Activated T-helper 1 cell treated with anti-CD3 and anti-CD28 coated beads, Interleukin-2, amount 50 U/mL, for 16 hours (primary cell): ENCODE measurements at places on chromosomes 5 and 9.

DNA sequence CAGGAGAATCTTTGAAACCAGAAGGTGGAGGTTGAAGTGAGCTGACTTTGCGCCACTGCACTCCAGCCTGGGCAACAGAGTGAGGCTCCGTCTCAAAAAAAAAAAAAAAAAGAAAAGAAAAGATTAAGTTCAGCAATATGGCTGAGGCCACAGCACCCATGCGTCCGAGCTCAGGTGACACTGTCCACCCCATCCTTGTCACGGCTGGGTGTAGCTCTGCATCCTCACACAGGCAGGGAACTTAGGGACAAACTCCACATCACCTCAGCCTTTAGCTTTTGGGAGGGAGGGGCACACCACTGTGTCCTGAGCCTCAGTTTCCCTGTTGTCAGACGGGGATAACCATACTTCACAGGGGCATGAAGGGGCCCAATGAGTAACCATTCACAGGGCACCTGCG lies 15.5 kb downstream of the FGD3 start:
- DNase-seq = no peak

GRCh38 chr9:23278561-23278960 lies 547.5 kb downstream of the ELAVL2 start:
- DNase-seq = no peak

DNA sequence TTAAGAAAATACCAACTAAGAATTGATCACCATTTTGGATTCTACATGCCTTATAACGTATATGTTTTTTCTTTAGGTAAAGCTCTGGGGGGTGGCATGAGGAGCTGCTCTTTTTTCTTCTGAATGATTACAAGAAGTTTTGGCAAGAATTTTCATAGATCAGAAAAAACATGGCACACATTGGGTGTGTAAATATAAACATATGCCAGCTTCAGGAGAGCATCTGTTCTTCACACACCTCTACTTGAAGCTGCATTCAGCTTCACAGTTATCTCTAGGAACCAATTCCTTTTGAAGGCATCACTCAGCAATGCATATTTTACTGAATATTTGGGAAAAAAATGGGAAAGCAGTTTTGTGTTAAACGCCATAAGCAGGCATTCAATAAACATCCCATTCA lies 122.7 kb upstream of the GHR start:
- DNase-seq = no peak

- no peak for DNase-seq
Observed at GRCh38 chr9:16575142-16575985, 295.1 kb downstream of the BNC2 start.

- no peak for DNase-seq
Observed at GRCh38 chr5:173665326-173665725, 48.9 kb upstream of the BOD1 start.

- no peak for DNase-seq
Observed at GRCh38 chr5:89117124-89117644, 234.2 kb upstream of the MEF2C start.

GRCh38 chr9:29348999-29349398 lies 1775.7 kb upstream of the C9orf72 start:
- no peak for DNase-seq

DNA sequence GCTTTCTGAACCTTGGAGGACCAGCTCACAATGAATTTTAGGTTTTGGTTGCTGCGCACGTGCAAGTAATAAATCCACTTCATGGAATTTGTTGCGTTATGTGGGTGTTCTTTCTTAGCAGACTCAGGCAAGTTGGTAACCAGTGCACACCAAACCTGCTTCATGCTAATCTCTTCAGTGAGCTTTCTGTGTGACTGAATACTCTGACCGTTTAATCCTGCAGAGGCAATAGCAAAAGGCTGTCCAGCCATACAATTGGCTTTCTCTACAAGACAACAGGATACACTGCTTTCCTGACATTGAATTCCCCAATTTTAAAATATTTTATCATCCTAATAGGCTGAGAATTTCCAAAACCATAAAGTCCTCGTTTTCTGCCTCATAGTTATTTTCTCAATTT lies 10.3 kb downstream of the UGT3A2 start:
- no peak for DNase-seq

GRCh38 chr5:166401391-166401790 lies 1890.1 kb upstream of the WWC1 start:
- DNase-seq = no peak

DNA sequence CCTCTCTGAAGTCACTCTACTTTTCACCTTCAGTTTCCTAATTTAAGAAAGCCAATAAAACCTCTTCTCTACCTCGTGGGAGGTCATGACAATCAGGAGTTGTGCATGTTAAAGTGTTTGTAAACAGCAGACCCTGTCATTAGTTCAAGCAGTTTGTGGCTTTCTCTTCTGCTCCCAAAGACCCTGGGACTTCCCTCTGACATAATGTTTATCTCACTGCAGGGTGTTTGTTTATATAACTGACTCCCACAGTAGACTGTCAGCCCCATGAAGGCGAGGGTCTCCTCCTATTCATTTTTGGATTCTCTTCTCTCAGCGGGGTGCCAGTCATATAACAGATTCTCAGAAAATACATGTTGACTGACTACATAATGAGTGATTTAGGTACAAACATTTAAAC lies 360.0 kb upstream of the ZNF462 start:
- no peak for DNase-seq

DNA sequence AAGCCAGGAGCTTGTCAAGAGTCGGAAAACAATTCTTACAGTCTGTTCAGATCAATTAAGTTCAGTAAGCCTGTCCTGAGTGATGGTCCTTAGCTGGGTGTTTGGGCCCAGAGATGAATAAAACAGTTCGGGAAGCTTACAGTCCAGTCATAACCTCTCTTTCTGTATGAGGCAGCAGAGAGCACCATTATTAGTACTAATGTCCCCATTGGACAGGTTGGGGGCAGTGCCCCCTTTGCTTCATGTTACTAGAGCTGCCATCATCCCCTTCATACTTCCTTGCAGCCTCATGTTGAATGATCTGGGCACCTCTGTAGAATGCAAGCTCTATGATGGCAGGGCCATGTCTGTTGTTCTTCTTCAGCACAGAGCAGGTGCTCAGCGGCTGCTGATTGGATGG lies 9.8 kb downstream of the DOCK2 start:
- DNase-seq = no peak

GRCh38 chr9:117705386-117705785 lies 1.2 kb downstream of the TLR4 start:
- no peak for DNase-seq

DNA sequence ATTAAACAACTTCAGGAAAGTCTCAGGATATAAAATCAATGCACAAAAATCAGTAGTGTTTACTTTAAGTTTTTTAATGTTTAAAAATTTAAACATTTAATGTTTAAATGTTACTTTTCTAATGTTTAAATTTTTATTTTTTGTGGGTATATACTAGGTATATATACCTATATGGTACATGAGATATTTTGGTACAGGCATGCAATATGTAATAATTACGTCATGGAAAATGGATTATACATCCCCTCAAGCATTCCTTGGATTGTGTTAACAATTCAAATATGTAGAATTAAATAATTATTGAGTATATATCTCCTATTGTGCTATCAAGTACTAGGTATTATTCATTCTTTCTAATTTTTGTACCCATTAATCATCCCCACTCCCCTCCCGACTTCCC lies 291.3 kb downstream of the TMEM232 start:
- no peak for DNase-seq

- no peak for DNase-seq
Observed at GRCh38 chr9:82797534-82797933, 265.4 kb downstream of the RASEF start.

DNA sequence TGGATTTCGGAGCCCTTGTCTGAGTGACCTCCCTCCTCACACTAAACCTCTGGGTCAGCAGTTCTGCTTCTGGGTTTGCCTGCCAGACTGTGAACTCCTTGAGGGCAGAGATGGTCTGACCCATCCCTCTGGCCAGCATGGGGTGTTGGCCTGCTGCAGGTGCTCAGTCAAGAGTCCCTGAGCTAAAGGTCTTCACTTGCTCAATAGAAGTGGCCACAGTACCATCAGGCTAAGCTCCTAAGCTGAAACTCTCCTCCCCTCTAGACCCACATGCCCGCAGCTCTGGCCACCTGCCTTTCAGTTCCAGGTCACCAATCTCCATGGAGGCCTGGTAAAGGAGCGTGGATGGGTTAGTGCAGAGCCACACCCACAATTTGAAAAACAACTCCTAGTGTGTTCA lies 316.6 kb downstream of the SPOCK1 start:
- DNase-seq = no peak

GRCh38 chr9:121182989-121183388 lies 18.7 kb downstream of the RAB14 start:
- no peak for DNase-seq

GRCh38 chr5:91956738-91957137 lies 573.6 kb upstream of the ARRDC3 start:
- DNase-seq = no peak

- no peak for DNase-seq
Observed at GRCh38 chr5:130715541-130715940, 449.5 kb downstream of the HINT1 start.

DNA sequence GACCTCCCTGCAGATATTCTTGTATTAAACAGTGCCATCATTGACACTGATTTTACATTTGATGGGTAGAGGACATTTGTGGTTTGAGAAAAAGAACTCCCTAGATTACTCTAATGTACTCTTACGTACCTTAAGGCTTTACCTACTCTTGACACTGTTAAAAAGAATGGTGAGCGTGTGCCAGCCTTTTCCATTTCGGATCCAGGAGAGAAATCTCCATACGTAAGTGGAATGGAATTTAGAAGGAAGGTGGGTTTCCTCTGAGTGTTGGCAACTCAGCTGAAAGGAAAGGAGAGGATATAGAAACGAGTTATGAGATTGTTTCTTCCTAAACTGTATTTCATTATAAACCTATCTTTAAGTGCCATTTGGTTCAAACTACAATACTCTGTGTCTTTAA lies 40.9 kb downstream of the TNPO1 start:
- no peak for DNase-seq

DNA sequence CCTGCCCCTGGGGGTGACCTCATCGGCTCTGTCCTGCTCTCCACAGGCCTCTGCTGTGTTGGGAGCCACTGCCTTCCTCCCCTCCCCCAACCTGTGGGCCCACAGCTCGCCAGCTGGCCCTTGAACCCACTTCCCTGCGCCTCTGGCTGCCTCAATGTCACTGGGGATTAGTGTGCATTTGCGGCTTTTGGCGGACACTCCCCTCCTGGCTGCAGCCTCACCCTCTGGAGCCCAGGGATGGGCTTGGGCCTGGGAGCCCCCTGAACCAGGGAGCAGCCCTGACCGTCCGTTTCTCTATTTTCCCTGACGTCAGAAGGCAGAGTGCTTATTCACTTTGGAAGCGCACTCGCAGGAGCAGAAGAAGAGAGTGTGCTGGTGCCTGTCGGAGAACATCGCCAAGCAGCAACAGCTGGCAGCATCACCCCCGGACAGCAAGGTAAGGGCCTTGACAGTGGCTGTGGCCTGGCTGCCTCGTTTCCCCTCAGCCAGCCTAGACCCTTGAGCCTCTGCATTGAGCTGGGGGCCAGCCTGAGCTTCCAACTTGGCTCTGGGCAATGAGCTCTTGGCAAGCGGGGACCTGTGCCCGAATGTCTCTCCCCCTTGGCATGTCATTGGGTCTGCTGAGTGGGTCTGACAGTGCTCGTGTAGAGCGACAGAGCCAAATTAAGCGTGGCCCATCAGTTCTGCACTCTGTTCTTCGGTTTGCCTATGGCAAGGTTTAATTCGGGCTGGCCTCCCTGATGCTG lies 73.1 kb downstream of the RGS3 start:
- no peak for DNase-seq

DNA sequence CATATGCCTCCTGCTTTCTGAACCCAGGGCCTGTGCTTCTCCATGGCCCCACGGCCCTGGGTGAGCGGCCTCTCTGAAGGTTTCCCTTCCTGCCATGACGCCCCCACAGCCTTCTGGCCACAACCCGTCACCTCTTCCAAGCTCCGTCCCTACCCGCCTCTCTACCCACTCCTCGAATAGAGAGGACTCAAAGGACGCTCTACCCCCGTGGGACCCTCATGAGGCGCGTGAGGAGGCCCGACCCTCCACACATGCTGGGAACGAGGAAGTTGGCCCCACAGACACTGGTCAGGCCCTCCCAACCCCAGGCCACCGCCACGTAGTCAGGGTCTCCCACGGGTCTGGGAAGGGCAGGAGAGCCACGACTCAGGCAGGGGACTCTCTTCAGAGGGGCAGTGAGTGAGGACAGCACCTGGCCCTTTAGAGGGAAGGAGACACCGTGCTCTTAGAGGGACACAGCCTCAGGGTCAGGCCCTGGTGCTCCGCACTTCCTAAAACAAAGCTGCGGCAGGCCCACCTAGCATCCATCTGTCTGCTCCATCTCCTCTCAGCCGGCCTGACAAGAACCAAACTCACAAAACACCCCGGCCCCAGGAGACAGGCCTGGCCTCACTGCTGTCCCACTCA lies 5.3 kb downstream of the BRD3 start:
- DNase-seq = no peak

DNA sequence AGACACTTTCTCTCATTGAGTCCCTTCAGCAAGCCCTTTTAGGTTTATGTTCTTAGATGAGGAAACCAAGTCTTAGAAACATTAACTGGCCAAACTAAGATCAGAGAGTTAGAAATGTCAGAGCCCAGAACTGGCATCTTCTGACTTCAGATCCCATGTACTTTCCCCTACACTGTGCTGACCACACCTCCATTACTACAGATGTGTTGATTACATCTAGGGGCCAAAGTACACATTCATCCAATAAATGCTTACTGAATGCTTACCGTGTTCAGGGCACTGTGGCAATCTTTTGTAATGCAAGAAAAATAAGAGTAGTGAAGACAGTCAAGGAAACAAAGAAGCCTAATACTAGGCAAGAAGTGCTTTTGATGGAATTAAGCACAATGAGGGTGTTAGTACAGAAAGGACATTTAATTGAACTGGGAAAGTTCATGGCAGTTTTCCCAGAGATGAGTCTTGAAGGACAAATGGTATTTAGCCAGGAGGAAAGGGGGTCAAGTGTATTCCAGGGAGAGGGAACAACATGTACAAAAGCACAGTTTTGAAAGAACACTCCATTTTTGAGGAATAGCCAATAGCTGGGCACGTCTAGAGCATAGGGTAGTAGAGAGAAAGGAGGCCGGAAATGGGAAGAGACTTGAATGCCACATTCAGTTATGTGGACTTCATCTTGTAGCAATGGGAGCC lies 89.7 kb upstream of the CDKN2B start:
- DNase-seq = no peak

- no peak for DNase-seq
Observed at GRCh38 chr5:10485142-10485795, 43.6 kb downstream of the ROPN1L start.

DNA sequence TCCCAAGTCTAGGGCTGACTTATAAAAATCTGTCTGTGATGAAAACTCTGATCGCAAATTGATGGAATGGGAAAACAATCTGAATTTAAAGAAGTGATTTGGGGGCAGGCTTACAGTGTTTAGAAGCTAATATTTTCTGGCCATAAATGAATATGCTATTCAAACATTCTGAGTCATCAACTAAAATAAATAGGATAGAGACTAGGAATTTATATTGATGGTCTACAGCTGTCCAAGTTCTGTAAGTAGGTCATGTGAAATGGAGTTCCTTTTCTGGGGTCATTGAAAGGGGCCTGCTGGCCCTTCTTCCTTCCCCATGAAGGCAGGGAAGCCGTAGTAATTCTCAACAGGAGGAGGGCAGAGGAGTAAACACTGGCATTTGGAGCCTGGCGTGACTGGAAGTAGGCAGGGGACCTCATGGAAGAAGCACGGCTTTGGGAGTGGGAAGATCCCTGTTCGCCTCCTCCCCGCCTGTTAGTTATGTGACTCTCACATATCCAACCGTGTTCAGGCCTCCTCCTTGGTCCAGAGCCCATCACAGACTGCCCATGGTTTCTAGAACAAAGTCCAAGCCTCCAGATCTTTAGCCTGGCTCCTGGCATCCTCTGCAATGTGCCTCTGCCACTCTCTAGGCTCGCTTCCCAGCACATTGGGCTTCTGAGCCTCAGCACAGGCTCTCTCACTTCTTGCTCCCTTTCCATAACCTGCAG lies 31.7 kb downstream of the ALG2 start:
- DNase-seq = no peak
